ENCODE measurements at places on chromosomes 3 and 15.

DNA sequence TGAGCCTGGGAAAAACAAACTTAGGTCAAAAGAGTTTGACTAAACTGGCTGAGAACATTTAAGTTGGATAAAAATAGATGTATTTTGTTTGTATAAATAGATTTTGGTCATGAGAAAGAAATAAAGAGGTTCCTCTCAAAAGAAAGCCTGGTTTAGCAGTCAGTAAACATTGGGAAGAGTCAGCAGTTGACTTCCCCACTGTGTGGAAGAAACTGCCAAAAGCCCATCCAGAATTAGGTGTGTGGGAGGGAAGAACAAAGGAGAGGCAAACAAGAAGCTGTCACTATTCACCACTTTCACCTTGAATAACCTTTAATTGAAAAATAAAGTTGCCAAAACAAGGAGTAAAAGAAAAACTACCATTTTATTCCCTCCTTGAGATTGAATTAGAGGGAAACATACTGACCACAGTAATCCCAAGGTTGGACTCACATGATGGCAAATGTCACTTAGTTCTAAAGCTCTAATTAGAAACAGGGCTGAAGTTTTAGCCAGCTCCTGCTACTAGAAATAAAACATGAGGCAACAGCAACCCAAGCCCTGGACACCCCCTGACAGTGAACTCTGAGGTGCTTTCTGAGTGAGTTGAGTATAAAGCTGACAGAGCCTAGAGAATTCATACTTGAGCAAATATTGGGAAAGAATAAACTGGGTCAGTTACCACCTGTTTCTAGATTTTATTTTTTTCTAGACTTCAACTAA lies 139.3 kb downstream of the SERPINI1 start:
- DNase-seq: no peak

- no peak for DNase-seq
Measured at GRCh38 chr15:67678993-67679392, 136.5 kb downstream of the MAP2K5 start.

DNA sequence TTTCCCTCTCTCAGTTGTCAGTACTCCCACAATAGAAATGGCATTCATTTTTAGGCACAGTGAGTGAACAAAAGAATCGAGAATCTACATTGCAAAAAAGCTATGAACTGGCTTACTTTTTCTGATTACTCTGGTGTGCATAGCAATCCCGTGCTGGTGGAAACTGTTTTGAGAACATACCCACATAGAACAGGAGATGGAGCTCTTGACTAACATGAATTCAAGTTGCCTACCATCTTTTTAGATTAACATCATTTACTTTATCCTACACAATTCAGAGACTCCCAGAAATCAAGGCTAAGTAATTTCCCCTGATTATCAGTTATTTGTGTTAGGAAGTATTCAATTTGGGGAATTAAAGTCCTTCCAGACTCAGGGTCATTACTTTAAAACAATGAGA lies 326.6 kb downstream of the ARPP21 start:
- DNase-seq: peak; percentile 63

- no peak for DNase-seq
Measured at GRCh38 chr15:57401546-57401945, 25.2 kb downstream of the CGNL1 start.

GRCh38 chr3:58151637-58152036 lies 59.1 kb downstream of the DNASE1L3 start:
- DNase-seq: no peak

DNA sequence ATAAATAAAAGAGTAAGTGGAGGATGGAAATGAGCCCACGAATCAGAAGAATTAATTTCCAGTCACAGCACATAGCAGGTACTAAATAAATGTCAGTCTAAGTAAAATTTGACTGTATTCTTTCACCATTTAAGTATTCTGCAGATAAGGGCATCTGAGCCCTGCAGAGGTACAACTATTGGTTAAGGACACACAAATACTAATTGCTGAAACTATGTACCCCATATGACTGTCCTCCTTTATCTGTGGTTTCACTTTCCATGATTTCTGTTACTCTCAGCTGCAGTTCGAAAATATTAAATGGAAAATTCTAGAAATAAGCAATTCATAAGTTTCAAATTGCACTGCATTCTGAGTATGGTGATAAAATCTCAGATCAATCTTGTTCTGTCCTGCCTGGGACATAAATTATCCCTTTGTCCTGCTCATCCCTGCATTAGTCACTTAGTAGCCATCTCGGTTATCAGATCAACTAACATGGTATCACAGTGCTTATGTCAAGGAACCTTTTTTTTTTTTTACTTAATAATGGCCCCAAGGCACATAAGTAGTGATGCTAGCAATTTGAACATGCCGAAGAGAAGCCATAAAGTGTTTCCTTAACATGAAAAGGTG lies 95.1 kb downstream of the LSAMP start:
- DNase-seq: no peak

DNA sequence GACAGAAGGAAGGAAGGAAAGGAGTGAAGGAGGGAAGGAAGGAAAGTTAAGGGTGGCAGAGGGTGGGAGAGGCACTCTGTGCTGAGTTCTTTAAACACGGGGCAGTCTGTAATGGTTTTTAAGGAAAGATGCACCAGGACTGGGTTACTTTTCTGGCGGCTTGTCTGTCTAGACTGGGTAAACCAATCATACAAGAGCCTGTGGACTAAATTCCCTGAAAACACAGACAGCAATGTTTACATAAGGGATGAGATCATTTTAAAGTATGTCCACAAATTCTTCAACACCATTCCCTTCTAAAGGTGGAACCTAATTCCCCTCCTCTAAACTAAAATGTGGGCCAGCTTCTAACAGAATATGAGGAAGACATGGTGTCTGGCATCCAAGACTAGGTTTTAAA lies 235.5 kb upstream of the IGF1R start:
- DNase-seq: no peak

DNA sequence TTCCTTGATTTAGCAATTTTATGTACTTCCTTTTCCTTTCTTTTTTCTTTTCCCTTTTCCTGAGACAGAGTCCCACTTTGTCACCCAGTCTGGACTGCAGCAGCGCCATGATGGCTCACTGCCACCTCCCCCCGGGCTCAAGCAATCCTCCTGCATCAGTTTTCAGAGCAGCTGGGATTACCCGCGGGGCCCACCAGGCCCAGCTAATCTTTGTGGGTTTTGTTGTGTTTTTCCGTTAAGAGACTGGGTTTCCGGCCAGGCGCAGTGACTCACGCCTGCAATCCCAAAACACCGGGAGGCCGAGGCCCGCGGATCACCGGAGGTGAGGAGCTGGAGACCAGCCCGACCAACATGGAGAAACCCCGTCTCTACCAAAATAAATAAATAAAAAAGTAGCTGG lies 17.7 kb downstream of the GOLGA8S start:
- DNase-seq: no peak

GRCh38 chr3:14548321-14548729 lies 8.2 kb upstream of the GRIP2 start:
- peak; percentile 85 for DNase-seq

DNA sequence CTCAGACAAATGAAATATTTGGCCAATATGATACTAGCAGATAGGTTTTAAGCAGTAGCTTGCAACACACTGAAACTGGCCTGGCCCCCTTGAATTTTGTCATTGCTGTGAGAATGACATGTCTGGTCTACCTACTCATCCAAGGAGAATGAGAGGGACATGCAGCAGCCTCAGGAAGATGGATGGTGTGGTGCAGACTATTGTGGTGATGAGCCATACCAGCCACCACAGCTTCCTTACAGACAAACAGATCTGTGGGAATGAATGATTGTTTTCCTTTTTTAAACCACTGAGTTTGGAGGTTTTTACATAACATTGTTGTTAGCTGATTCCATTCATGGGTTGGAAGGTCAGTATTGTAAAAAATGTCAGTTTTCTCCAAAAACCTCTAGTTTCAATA lies 133.7 kb upstream of the POU1F1 start:
- no peak for DNase-seq

DNA sequence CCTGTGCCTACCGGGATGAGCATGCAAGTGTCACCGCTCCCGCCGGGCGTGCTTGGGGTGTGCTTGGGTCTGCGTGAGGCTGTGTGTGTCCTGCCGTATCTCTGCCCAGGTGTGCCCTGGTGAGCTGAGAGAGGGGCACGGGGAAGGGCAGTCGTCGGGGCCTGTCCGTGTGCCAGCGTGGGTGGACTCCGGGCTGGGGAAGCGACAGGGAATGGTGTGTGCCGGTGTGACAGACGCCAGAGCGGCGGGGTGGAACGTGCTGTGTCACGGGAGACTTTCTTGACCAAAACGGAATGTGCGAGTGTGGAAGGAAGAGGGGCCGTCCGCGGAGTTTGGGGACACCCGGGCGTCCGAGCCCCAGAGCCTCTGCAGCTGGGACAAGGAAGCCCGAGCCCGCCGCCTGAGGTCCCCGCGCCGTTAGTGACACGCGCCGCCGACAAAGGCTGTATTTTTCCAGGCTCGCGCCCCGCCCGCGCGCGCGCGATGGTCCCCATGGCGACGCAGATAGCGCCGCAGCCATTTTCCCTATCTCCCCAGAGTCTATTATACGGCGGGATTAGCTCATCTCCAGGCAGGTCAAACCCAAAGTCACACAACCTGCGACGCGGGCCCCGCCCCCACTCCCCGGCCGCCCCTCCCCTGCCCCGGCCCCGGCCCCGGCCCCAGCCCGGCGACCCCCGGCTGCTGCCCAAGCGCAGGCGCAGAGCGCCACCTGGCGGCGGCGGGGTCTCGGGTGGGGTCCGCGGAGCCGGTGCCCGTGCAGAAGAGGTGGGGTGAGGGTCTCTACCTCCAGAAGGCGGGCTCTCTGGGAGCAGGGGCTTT lies 4.5 kb upstream of the GATA2 start:
- peak; percentile 91 for DNase-seq

DNA sequence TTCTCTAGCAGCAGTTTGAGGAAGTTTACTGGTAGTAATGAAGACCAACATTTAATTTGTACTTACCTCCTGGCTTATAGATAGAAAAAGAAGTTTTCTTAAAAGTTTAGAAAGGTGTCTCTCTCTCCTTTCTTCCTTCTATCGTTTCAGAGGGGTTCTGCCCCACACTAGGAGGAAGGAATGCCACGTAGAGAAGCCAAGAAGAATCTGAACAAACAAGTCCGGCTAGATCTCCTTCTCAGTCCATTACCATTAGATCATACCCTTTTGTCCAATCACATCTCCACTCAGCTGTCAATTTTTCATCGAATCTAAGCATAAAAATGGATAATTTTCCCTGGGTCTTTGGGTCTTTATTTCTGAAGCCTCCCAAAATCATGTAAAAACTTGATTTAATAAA lies 1048.1 kb downstream of the SI start:
- DNase-seq: no peak

DNA sequence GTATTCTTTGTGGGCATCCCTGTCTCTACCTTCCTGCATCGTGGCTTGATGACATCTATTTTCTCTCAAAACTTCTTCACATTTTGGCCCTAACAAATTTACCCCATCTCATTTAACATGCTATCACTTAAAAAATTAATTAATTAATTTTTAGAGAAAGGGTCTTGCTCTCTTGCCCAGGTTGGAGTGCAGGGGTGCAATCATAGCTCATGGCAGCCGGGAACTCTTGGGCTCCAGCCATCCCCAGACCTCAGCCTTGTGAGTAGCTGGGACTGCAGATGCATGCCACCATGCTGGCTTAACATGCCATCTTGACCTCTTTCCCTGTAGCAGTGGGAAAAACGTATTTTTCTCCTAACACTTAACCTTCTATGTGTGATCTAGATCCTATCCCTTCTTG lies 20.6 kb downstream of the IQGAP1 start:
- no peak for DNase-seq

- peak; percentile 38 for DNase-seq
Measured at GRCh38 chr15:80240276-80240675, 11.7 kb downstream of the CTXND1 start.

GRCh38 chr3:69422751-69423150 lies 36.9 kb upstream of the FRMD4B start:
- DNase-seq: no peak

Measured in NCI-H82 (cell line).